ENCODE measurements at places on chromosomes 16 and 17.

DNA sequence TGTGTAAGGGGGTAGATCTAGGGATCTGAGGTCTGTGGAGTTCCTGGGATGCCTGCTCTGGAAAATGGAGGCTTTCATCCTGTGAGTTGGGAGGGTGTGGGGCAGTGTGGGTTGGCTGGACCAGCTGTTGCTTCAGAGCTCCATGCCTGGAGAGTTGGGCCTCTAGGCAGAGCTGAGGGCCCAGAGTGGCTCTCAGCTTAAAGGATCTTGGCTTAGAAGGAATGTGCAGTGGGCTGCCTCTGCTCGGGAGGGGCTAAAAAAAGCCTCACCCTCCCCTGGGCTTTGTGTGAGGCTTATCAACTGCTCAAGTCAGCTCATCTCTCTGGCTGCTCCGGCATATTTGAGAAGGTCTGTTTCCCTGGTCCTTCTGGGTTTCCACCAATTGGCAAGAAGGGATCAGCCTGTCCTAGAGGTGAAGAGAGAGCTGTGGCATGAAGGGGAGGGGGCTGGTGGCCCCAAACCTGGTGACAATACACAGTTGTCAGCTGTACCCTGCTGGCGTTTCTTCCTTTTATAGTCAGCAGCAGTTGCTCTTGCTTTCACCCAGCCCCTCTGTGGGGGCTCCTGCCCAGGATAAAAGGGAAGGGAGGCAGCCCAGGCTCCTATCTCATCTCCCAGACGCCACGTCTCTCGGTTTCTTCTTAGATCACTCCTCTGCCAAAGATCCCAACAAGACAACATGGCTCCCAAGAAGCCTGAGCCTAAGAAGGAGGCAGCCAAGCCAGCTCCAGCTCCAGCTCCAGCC is at the start of gene MYL4:
Gene MYL4, plus strand, starts transcription at position 605 of the 745 bp plus-strand sequence. Its CDS starts 75 bp downstream, at position 680.
- peak; percentile 18 for DNase-seq

DNA sequence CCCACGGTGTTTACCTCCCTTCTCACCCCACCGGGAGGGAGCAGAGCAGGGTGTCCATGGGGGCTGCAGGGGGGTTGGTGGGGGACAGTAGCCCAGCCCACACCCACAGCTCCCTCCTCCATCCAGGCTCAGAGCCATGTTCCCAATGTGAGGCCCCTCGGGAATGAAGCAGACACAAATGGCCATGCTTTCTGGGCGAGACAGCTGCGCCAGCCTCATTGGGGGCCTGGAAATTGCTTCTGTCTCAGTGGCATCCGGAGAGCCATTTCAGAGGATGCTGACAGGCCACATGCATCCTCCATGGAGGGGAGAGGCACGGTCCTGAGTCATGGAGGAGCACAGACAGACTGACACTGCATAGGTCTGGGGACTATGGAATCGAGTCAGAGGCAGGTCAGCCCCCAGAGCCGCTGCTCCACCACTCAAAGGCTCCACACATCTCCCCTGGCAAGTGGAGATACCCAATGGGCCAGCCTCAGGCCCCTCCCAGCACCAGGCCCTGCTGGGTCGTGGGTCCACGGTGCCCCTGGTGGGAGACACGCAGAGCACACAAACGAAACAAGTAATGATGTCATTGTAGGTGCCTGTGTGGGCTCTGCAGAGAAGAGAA is 59.6 kb upstream of the ENPP7 start:
- no peak for DNase-seq

GRCh38 chr16:8254405-8254804 is 335.9 kb downstream of the TMEM114 start:
- DNase-seq, result no peak

DNA sequence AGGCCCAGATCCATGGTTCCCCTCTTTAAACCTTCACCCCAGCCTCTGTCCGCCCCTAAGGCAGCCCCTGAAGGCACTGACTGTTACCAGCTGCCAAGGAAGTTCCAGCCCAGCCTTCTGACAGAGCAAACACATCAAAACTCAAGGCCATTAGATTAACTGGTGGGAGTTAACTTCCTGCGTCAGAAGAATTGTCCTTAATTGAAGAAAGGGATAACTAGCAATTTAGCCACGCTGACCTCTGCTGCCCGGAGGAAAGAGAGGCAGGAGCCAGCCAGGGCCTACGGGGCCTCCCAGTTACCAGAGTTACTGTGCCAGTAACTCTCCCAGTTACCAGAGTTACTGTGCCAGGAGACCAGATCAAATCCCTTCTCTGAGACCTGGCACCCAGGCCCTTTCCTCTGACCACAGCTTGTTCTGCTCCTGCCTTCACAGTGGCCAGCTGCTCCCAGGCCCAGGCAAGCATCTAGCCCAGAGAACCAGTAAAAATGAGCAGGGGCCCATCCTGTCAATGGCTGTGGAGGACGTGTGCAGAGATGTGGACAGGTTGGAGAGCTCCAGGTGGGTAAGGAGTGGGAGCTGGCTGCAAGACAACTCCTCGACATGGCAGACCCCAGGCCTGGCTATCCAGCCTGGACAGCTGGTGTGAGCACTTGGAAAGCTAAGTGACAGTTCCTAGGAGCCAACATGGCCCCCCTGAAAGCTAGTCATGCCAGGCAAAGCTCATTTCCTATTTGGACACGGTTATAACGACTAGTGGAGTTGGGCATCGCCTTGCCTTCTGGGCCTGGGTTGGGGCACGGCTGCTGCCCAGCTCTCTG is 2.8 kb upstream of the PITPNM3 start:
- DNase-seq, result no peak

- no peak for DNase-seq
These were observed 2.7 kb upstream of the GFAP start for GRCh38 chr17:44918006-44918405.

DNA sequence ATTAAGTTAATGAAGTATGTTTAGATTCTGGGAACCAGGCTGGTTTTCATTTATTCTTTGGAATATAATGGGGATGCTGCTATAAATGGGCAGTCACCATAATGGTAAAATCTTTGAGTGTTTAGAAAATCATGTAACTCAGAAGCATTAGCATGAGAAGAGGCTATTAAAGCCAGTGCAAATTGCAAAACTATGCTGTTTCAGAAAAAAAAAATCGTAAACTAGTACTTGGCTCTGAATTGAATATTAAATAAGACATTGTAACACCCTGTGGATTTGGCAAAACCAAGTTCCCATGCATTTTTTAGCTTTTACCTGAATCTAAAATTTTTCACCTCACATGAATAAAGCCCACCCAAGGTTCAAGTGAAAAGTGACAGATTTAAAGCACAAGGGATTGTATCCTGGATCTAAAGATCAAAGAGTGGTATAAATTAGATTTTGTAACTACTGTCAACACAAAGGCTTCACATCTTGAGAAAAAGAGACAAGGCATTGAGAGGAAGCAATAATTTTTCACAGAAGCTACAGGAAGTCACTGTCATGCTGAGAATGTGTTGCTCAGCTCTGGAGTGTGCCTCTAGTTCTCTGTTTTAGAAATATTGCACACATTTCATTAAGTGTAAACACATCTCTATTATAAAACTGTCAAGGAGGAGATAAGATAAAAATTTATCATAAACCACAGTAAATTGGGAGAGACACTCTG is 142.2 kb downstream of the ABCA8 start:
- peak; percentile 4 for DNase-seq

All from EH (cell line).